ENCODE measurements at places on chromosomes 7 and 10. TPM values are rescaled to one million over a fixed set of nuclear protein-coding genes. Genes with fewer than 3 reads are reported as not detected.

DNTT gene
- total RNA-seq = not detected

PON1 gene
- total RNA-seq = not detected

ASB10 gene
- not detected for total RNA-seq

TLX1 gene
- total RNA-seq = not detected

NANOS1 gene
- 0.11 TPM for total RNA-seq

ELAPOR2 gene
- 3.0 TPM for total RNA-seq
